ENCODE measurements at places on chromosomes 1 and 21.

DNA sequence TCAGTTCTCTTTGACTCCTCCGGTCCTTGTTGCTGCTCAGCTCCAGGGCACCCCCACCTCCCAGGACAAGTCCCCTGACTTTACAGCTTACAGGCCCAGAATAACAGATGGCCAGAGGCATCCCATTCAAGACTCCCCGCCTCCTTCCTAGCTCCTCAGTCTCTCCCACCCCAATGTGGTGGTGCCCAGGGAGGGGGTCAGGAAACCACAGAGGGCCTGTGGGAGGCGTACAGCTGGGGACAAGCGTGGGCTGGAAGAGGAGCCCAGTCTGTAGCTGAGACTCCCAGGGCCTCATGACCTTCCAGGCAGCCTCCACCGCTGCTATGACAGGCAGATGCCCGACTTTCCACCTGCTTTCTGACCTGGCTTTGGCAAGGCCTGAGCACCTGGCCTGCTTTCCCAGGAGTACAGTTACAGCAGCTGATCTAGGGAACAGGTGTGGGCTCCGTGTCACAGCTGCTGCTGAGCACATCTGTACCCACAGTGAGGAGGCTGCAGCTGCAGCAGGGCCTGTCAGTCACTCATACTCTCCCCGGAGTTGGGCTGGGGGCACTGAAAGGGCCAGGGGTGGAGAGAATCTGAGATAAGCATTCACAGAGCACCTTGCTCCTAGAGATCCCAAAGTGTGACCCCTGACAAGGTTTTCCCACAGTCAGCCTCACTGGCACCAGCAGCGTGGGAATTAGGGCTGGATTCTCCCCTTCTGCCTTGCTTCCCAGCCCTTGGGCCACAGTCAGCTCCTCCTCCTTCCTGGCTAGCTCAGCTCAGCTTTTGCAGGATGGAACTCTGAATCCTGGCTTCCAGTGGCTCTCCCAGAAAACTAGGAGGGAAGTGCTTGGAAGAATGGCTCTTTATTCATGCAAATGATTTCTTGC, 7.1 kb upstream of the NAV1 start:
- no peak for DNase-seq

DNA sequence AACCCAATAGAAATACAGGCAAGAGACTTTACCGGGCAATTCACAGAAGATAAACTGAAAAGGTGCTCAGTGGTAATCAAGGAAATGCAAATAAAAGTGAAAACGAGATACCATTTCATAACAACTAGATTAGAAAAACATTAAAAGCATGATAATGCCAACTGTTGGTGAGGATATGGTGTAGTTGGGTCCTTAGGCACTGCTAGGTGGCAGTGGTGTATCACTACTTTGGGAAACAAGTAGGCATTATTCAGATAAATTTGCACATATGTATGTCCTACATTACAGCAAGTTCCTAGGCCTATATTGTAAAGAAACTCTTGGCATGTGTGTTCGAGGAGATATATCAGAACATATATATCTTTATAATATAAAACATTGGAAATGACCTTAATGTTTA, 31.0 kb downstream of the AZIN2 start:
- no peak for DNase-seq

GRCh38 chr1:243623841-243624240, 226.2 kb downstream of the AKT3 start:
- no peak for DNase-seq

DNA sequence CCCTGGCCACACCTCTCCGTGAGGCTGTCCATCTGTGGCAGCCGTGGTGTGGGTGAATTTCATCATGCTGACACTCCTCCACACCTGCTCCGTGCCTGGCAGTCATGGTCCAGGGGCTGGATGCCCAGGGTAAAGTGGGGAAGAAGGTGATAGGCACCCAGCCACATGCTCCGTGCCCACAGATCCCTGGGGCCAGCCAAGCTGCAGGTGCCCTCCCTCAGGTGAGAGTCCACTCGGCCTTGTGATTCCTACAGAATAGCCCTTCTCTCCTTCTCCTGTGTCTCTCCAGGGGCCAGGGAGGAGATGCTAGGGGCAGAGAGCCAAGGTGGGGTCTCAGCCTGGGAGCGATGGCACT, 16.8 kb upstream of the POFUT2 start:
- no peak for DNase-seq

- no peak for DNase-seq
Observed at GRCh38 chr1:53483656-53484055, 24.5 kb downstream of the DMRTB1 start.

- no peak for DNase-seq
Observed at GRCh38 chr1:10459184-10459583, 9.4 kb downstream of the CORT start.

GRCh38 chr1:50251702-50252101, 143.0 kb downstream of the ELAVL4 start:
- no peak for DNase-seq

GRCh38 chr1:93764366-93764750, 82.7 kb upstream of the BCAR3 start:
- no peak for DNase-seq

- DNase-seq: no peak
Observed at GRCh38 chr1:28208818-28209441, 23.9 kb downstream of the DNAJC8 start.

GRCh38 chr1:208410409-208410808, 166.2 kb upstream of the PLXNA2 start:
- DNase-seq: no peak

DNA sequence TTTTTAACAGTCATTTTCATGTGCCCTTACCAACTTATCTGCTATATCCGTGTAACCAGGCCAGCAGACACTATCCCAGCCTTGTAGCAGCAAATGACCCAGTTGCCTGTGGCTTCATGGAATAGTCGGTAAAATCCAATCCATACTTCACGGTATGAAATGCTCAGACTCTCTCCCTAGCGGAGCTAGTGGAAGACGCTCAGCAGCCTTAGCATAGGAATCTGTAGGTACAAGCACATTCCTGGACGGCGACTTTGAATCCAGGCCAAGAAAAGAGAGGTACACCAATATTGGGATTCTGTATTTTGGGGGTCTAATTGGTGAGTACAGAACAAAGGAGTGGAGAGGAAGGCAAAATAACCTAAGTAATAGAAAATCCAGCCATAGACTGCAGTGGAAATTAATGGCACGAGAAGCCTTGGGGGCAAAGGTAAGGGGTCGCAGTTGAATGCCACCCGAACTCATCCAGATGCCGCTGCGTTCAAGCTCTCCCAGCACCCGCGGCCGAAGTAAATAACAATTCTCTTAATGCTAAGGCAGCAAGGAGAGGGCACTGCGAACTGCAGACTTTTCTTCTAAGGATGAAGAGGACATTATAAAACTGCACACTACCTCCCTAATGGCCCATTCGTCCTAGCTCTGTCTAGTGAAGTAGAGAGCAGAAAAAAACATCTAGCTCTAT, 17.7 kb upstream of the TBX15 start:
- DNase-seq: no peak

DNA sequence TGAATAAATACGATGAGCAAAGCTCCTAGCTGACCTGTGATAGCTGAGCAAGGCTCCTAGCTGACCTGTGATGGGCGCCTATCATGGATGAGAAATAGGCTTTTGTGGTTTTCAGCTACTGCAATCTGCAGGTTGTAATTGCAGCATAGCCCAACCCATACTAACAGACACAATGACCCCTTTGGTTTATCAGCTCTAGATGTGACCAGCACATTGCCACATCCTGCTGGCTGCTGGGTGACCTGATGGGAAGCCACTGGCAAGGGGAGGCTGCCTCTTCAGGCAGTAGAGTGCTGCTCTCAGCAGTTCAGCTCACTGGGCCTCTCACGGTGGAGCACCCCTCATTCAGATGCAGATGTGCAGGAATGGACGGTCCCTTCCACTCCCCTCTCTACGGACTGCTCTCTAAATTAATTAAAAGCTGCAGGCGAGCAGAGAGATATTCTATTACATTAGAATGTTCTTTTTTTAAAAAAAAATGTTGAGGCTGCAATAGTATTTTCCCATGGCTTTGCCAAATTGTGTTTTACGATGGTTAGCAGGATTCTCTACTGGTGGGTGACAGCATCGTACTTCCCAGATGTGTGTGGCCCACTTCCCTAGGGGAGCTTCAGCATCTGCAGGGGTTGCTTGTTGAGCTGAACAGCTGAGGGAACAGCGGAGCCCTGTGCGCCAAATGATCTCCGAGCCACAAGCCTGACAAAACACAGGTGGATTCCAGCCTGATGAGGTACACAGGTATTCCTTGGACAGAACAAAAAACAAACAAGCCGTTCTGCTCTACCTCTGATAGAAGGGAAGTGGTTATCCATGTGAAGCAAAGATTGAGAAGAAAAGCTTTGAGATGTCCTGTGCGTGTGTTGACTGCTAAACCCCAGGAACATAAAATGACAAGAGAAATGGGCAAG, 65.0 kb downstream of the SYT6 start:
- DNase-seq: no peak

GRCh38 chr21:36913247-36914169, 53.0 kb downstream of the HLCS start:
- DNase-seq: no peak

DNA sequence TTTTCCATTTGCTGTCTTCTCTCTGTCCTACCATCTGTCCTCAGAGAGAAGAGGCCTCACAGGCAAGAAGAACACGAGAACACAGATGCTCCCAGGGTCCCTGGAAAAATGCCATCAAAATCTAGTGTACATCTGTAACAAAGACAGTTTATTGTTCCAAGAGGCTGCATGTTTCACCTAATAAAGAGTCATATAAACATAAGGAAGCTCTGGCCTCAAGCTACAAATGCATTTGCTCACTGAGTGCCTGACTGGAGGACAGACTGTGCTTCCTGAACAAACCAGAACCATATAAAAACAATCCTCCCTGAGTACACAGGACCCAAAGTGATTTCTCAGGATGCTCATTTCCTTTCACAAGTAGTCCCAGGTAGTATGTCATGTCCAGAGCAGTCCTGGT, 76.3 kb upstream of the SLC44A3 start:
- no peak for DNase-seq

- DNase-seq: no peak
Observed at GRCh38 chr1:218502383-218502782, 157.2 kb downstream of the TGFB2 start.

DNA sequence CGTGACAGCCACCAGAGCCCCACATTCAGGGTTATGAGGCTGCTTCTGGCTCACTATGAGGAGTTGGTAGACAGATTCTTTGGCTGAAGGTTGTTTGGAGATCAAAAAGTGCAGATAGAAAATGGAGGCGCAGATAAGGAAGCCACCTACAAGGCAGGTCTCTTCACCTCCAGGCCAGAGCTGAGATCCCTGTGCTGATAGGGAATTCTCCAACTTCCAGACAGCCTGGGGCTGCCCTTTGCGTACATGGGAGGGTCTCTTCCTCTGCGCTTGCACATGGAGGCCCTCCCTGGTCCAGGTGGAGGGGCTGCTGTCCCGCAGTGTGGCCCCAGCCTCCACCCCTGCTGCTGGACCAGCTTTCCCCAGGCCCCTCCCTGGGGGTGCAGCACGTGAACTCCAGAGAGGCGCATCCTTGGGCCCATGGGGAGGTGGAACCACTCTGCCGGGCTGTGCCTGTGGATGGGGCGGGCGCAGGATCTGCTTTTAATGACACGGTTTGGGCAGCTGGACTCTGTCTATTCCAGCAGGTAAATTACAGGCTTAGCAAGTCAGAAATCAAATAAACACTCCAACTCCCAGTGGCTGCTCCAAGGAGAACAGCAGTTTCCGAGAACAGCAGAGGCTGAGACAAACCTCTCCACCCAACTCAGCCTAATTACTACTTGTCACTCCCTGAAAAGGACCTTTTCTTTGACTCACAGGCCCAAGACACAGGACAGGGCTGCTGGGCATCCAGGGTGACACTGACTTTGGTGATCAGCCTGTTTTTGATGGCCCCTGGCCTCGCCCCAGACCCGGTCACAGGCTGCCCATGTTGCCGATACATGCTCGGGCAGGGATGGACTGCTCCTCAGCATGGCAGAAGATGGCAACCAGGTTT, 12.4 kb downstream of the OXCT2 start:
- no peak for DNase-seq

- no peak for DNase-seq
Observed at GRCh38 chr1:1921901-1922701, 3.0 kb upstream of the TMEM52 start.

DNA sequence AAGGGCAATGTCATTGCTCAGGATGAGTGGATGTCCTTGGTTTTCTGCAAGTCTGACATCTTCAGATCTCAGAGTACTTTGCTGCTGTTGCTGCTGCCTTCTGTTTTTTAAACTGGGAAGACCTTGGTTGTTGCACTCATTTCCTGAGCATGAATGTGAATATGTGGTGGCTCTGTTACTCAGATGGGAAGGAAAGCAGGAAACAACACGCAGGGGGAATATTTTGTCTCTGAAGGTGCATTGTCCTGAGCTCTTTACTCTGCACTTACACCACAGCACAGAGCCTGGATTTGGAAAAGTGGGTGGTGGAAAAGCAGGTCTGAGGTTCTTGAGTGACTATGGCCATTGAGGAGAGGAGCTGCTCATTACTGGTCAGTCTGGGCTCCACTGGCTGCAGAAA, 36.3 kb downstream of the PTGFRN start:
- DNase-seq: no peak

DNA sequence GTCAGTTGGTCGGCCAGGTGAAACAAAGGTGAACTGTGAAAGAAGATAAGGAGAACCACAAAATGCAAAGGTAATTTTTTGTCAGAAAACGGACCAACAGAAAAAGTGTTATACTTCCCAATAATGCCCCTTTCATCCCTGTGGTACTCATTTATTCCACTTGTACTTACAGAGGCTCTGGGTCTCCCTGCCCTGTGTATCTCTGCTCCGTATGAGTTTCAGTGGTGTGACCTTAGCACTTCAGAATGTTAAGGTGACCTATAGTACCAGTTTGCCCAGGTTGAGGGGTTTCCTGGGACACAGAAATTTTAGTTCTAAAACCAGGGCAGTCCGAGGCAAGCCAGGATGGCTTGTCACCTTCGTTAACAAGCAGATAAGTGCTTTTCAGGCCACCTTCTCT, 254.8 kb downstream of the OLFM3 start:
- no peak for DNase-seq

DNA sequence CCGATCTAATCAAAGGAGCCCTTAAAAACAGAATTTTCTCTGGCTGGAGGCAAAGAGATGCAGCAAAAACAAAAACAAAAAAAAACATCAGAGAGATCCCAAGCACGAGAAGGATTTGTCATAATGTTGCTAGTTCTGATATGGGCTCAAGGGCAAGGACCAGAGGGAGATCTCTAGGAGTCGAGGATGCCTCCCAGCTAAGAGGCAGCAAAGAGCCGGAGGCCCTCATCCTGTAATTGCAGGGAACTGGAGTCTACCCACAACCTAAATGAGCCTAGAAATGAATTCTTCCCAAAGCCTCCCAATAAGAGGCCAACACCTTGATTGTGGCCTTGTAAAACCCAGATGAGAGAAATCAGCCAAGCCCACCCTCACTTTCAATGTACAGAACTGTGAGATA, 12.0 kb downstream of the GNG12 start:
- DNase-seq: no peak

DNA sequence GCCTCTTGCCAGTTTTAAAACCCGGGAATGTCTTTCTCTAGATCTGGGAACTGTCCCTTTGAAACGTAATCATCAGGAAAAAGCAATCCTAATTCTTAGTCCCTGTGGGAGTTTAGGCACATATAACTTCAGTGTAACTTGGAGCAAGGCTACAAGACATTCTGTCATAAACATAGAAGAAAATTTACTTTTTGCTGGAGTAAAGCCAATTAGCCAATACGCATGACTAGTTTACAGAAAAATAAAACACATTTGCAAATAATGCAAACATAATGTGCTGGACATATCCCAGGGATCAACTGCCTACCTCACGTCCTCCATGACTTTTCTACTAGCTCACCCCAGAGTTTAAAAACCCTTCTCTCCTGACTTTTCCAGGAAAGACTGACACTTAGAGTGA, 970.6 kb downstream of the MRPL39 start:
- DNase-seq: no peak

Measured in stimulated activated CD8-positive, alpha-beta memory T cell treated with anti-CD3 and anti-CD28 coated beads, Interleukin-15, amount 100 ng/mL, for 48 hours (primary cell).